ENCODE measurements at places on chromosomes 1 and 21.

DNA sequence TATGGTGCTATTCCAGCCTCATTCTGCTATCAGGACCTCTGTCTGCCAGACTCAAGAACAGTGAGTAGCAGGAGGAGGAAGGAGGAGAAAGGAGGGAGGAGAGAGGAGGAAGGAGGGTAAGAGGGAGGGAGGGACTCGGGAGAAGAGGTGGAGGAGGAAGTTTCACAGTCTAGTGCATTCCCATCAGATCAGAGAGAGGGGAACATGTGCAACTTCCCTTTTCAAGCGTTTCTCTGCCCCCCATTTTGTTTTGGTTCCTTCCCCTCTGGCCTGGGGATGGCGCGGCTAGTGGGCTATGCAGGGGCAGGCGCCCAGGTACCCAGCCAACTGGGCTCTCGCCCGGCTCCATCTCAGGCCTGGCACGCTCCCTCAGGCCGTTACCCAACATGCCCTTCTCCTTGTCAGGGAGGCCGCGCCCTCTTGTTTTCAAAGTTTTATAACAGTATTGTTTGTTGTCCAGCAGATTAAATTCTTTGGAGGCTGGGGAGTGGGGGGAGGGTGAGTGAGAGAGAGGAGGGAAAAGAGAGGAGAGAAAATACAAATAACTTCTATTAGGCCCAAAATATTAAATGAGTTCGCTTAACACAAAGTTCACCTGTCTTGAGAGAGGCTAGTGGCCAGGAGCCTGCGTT, 56.0 kb downstream of the CD46 start:
- no peak for DNase-seq

GRCh38 chr1:167344615-167345385, 124.1 kb downstream of the POU2F1 start:
- DNase-seq: no peak

GRCh38 chr1:87942165-87942564, 613.5 kb downstream of the LMO4 start:
- DNase-seq: no peak

DNA sequence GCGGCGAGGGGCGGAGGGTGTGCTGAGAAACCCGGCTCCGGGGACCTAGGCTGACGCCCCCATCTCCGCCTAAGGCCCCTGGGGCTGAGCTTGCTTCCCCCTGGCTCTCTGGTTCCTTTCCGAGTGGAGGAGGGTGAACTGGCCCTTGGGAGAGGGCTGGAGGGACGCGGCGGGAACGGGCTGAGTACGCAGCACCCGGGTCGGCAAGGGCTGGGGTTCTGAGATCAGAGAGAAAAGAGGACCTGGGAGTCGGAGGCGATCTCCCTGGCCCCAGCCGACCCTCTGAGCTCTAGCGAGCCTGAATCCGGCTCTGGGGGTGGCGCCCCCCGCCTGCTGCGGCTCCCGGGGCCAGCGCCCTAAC, 270.8 kb downstream of the FOXD2 start:
- peak; percentile 28 for DNase-seq

- no peak for DNase-seq
These were observed 418.6 kb downstream of the MRPL39 start for GRCh38 chr21:25188677-25189079.
